ENCODE measurements at places on chromosomes 13 and 19.

DNA sequence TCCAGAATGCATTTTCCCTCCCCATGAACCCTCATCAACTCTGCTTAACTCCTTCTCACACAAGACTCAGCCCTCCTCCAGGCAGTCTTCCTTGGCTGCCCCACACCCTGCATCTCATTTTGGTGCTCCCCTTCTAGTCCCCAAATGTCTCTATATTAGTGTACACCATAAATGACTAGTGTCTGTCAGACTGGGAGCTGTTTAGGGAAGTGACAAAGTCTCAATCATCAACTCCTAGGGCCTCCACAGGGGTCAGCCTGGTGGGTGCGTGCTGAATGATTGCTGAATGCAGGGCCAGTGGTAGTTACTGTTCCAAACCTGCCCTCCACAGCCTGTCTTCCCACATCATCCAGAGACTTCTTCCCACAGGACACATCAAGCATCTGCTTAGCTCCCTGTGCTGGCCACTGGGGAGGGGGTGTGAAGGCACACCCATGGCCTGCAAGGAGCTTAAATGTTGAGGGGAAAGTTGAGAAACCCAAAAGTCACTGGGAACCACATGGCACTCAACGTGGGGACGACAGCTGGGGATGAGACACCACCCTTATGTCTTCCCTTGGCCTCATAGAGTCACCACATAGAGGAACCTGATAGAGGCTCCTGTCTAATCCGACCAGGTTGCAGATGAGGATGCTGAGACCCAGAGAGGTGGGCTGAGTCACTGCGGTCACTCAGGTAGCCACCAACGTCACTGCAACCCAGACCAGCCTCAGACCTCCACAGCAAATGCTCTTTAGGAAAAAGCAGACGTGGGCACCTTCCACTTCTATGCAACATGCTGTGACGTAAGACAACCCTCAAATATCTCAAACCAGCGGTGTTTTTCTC is 79.3 kb upstream of the TM9SF2 start:
- DNase-seq = no peak

DNA sequence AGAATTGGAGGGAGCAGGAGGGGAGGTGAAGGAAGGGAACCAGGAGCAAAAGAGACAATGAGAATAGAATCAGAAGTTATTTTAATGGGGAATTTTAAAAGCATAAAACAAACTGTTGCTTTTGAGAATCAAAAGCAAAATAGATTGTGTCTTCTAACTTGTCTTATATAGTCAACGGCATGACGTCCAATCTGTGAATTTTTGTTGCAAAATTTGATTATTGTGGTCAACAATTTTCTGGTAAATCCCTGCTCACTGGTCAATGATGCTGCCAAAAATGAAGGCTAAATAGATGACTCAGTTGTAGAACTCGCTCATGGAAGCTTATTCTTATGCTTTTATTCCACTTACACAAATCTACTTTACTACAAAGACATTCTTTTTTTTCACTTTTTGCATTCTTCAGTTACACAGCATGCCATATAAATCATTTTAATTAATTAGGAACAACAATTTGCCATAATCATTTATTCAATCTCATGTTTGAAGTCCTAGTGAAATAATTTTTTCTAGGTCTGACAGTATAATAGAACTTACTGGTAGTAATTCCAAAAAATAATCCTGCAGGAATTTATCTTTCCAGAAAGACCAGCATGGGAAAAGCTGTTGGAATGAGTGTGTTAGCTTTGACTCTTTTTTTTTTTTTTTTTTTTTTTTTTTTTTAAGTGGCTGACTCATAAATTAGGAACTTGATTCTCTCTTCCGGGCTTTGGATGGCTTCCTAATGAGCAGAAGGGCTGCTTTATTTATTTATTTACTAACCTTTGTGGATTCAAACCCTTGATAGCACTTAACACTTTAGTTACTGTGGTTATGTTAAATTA is 256.9 kb downstream of the SPRY2 start:
- DNase-seq = no peak

DNA sequence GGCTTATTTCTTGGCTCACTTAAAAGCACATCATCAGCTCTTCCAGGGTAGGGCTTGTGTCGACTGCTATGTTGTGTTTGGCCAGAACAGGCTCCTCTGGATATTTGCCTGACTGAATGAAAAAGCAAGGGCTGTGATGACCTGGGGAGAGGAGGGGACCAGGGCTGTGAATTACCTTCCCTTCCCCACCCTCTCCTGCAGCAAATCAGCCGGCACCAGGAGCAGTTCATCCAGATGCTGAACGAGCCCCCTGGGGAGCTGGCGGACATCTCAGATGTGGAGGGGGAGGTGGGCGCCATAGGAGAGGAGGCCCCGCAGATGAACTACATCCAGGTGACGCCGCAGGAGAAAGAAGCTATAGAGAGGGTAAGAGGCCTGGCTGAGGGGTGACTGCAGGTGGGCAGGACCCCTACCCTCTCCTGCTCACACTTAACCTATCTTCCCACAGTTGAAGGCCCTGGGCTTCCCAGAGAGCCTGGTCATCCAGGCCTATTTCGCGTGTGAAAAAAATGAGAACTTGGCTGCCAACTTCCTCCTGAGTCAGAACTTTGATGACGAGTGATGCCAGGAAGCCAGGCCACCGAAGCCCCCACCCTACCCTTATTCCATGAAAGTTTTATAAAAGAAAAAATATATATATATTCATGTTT is 4.4 kb downstream of the GADD45GIP1 start:
- no peak for DNase-seq

DNA sequence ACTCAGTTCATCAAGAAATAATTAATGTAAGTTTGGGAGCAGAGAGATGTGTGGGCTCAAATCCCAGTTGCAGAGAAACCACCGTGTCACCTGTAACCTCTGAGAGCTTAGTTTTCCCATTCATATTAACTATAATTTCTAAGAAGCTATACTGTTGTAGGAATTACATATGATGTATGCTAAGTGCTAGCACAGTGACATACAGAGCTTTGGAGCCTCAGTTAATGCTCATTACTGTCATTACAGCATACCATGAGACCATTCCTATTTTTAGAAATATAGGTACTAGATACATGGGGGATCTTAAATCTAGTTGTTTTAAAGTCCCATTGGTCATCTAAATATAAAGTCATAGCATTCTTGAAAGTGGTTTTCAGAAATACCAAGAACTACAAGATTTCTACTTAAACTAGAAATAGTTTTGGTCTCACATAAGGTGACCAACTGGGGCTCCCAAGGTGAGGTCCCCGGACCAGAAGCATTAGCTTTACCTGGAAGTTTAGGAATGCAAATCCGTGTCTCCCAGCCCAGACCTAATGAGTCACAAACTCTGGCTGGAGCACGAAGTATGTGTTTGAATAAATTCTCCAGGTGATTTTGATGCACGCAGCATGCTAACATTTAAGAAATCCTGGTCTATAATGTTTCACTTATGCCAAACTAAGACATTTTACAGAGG is 144.6 kb downstream of the LACC1 start:
- DNase-seq = no peak

- no peak for DNase-seq
Observed at GRCh38 chr13:89238496-89238895, 1567.3 kb downstream of the SLITRK5 start.

DNA sequence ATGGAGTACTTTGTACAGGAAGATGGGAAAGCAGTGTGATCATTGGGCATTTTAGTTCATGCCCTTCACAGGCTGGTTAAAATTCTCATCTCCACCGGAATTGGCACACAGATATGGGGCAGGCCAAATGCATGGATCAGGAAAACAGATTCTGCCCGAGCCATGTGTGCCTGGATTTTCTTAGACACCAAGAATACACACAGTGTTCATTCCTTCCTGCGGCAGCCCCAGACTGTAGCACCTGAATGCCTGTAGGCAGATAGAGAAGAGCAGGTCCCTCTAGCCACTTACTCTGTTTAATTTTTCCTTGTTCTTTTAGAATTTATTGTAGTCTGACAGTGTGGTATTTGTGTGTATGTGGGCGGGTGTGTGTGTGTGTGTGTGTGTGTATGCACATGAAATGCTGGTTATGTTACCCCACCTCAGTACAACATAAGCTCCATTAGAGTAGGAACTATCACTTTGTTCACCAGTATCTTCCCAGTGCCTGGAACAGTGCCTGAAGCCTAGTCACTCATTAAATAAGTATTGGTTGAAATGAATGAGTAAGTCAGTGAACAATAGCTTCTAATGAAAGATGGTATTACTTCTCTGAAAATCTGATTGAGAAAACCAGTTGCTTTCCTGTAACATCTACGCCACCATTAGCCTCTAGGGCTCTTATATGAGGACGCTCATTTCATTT is 41.7 kb downstream of the FRY start:
- DNase-seq = no peak

DNA sequence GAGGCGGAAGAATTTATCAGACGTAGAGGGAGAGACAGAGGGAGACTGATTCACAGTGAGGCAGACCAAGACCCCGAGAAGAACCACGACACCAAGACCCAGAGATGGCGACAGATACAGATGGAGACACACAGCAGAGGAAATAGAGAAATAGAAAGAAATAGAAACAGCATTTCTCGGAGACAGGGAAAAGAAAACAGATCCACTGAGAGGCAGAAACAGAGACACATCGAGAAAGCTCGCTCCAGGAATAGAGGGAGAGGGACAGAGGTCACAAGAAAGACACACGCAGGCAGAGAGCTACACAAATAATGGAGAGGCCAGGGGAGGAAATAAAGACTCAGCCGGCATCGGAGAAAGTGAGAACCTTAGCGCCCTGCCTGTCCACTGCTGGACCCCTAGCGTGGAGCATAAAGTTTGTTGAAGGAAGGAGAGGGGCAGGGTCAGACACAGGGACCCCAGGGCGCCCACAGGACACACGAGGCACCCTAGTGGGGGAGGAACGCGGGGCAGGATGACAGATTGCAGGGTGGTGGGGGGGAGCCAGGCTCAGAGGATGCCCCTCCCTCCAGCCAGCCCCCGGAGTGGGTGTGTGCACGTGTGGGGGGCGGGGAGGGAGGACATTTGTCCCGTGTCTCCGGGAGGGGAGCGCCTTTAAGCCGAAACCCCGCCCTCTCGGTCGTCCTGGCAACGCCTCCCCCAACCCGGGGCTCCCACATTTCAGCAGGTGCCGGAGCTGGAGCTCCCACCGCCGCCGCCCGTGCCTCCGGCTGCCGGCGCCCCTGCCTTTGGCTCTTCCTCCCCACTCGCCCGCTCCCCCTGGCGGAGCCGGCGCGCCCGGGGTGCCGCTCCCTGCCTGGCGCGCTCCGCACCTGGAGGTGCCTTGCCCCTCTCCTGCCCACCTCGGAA is at the start of gene PRKCG:
TSS of gene PRKCG (plus strand) at position 716 of the 909 bp plus-strand sequence. CDS start 298 bp downstream, outside the sequence.
- no peak for DNase-seq

- no peak for DNase-seq
Observed at GRCh38 chr19:15173746-15174404, 26.9 kb downstream of the NOTCH3 start.
